ENCODE measurements at places on chromosomes 4 and X.

DNA sequence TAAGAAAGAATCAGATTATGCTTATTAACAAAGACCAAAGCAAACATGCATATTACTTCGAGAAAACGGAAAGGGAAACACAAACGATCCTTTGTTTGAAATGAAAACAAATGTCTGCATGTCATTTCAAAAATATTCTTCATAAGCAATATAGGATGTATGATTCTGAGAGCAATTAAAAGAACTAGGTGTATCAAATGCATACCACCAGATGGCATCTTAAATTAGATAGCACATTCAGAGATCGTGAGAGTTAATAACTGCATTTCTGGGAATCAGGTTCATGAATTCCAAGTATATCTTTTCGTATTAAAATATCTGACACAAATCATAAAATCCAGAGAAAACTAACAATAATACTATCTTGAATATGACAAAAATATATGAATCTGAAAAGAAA, 159.5 kb downstream of the PPP3CA start:
- no peak for DNase-seq

- DNase-seq = no peak
Measured at GRCh38 chr4:67743194-67743593, 11.0 kb downstream of the GNRHR start.

GRCh38 chrX:155767876-155768769, 113.0 kb upstream of the VAMP7 start:
- DNase-seq = no peak

DNA sequence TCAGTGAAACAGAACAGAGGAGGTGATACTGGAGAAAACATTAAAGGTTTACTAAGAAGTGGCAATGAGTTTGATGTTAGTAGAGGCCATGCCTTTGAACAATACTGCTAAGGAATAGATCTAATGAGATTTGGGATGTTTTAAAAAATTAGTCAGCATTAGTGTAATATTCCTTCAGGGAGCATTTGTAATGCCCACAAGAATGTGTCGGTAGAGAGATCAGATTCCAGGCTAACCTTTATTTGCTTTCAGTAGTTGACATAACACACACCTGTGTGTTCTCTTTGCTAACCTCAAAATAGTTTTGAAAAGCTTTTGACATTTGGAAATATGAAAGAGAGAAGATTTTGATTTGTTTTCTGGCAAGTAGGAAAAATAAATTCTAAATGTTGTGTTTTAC, 328.8 kb downstream of the BMPR1B start:
- DNase-seq = no peak

GRCh38 chr4:180618396-180618795, 1624.8 kb upstream of the TENM3 start:
- DNase-seq = no peak

DNA sequence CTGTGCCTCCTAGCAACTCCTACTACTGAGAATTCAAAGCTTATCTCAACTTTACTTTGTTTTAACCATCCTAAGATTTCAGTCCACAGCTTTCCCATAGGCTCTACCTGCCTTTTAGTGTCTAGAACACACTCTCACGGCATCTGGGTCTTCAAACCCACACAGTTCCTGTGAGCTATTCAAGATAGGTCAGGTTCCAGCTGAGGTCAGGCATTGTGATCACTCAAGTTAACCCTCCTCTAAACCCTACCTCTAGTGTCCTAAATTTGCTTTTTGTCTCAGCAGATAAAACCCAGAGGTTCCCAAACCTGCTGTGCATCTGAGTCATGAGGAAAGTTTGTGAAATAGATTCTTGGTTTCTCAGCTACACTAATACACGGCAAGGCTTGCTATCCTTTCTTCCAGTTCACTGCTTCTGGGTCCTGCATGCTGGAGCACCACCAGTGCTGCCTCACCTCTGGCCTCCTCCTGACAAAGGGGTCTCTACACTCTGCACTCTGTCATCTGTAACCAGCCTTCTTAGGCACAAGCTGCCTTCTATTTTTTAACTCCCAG, 324.6 kb upstream of the MAGEB2 start:
- no peak for DNase-seq

- DNase-seq = no peak
Measured at GRCh38 chrX:15114743-15115566, 154.9 kb downstream of the ASB9 start.

DNA sequence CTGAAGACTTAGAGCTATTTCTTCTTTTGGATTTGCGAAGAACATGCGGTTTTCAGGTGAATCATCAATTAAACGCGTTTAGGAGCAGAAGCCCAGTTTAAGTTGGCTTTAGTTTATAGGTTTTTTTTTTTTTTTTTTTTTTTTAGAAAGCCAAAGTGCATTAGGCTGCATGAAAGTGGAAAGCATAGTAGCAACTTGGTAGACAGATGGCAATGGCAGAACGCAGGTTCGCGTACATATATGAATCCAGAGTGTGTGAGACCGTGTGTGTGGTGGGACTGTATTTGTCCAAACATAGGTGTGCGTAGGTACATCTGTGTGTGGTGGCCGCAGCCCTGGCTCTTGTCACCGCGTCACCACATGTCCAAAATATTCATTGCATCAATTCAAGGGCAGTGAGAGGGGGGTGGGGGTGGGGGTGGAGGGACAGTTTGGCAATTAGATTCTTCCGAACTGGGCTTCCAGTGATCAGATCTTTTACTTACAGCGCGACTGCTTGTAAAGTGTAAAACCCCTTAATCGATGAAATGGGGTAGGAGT, 901 bp downstream of the JADE1 start:
- no peak for DNase-seq

DNA sequence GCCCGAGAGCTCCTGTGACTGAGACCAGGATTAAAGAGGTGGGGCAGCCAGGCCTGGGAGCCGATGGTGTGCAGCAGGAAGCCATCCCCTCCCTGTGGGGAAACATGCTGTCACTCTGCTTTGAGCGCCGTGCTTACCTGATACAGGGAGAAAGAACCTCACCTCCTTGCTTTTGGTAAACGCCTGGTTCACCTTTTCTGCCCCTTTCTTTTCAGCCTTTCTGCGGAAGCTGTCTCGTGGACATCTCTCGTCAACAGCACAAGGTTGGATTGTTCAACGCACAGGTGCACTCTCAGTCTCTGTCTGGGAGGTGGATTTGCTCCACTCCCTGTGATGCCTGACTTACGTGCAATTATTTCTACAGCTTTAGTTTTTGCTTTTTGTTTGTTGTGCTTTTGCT, 12.0 kb downstream of the ZFYVE28 start:
- no peak for DNase-seq

GRCh38 chrX:65407157-65407626, 127.4 kb downstream of the LAS1L start:
- DNase-seq = no peak

- no peak for DNase-seq
Measured at GRCh38 chr4:1338752-1339414, 8.1 kb upstream of the UVSSA start.

DNA sequence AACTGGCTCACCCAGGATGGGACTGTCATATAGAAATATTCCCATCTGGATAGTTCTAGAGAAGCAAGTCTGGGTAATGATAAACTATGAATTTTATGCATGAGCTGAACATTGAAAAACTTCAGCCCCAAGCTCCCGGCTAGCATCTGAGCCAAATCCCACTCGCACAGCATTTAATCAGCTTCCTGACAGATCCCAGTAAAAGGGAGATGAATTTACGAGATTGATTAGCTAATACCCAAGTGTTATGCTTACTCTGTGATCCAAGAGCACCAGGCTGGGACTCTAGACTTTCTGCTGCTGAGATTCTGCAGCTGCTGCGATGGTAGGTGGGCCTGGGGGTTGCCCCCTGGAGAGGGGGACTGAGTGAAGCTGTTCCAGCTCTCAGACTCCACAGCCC, 28.0 kb downstream of the FRMPD3 start:
- DNase-seq = no peak

GRCh38 chr4:140223056-140223810, 69.2 kb upstream of the MAML3 start:
- DNase-seq = no peak

GRCh38 chrX:7926914-7927258, 327 bp downstream of the PNPLA4 start:
- no peak for DNase-seq

DNA sequence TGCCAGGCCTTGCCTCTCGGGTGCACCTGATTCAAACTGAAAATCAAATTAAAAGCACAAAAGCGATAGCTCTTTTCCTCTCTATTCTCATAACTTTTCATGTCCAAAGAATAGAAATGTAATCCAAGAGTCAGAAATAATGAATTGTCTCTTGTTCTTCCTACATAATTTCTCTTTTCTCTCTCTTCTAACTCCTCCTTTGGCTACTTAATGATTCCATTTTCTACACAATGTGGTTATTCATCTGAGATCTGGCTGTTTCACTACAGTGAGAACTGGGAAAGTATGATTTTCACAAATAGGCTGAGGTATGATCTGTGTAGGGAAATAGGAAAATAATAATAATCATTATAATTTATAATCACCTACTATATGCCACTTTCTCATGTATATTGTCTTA, 703.5 kb downstream of the PDHA2 start:
- DNase-seq = no peak

GRCh38 chr4:88841635-88842034, 144.0 kb upstream of the NAP1L5 start:
- DNase-seq = no peak

DNA sequence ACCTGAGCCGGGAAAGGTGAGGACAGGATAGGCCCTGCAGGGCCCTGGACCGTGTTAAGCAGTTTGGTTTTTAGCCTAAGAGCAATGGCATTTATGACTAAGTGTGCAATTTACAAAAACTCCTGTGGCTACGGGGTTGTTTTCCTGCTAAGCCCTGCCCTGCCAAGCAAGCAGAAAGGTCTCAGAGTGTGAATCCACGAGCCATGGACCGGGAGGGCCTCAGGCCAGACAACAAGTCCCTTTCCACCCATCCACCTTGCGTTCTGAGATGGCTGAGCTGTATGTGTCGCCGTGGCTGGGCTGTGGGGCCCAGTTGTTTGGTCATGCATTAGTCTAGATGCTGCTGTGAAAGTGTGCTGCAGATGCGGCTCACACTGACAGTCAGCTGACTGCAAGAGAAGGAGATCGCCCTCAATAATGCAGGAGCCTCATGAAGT, 33.9 kb upstream of the AFAP1 start:
- DNase-seq = no peak

DNA sequence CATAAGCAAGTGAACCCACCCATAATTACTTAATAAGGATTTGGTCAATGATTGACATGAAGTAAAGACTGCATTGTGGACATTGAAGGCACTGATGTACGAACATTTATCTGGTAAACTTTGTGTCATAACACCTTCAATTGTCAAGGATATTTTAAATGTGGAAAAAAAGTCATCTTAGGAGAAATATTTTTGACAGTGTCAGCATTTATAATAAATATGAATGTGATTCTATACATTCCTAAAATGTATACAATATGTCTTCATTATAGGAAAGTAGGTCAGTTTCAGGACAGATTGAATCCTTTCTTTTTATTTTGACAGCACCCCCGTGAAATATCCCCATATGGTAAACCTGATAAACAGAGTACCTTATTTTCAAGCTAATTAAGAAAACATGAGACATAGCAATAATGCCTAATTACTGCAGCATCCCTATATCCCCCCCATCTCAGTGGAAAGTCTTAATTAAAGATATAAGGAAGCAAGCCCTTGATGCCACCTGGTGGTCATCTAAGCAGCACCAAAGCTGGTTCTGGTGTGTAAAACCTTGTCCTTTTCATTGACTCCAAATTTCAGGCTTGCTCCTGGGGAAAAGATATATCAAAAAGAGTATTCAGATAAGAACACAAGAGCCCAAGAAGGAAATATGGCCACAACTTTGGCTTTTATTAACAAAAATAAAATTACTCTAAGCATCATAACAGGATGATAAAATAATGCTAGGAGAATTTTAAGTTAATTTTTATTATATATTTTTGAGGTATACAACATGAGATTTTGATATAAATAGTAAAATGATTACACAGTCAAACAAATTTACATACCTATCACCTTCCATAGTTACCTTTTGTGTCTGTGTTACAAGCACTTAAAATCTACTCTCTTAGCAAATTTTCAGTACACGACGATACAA, 379.7 kb downstream of the TLL1 start:
- no peak for DNase-seq

DNA sequence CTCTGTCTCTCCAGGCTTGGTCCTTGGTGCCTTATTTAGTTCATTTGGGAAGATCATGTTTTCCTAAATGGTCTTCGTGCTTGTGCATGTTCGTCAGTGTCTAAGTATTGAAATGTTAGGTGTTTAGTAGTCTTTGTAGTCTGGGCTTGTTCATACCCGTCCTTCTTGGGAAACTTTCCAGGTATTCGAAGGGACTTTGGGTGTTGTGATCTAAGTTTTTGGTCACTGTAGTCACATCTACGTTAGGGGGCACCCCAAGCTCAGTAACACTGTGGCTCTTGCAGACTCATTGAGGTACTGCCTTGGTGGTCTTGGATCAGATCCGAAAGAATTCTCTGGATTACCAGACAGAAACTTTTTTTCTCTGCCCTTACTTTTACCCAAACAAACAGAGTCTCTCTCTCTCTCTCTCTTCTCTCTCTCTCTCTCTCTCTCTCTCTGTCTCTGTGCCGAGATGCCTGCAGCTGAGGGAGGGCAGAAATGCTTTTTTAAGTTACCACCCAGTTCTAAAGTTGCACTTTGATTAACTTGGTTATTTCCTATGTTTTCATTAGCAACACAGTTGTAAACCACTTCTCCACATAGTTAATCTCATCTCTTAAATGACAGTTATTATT, 67.6 kb upstream of the SLC7A3 start:
- DNase-seq = no peak
